ENCODE measurements at places on chromosomes 7 and 10.

DNA sequence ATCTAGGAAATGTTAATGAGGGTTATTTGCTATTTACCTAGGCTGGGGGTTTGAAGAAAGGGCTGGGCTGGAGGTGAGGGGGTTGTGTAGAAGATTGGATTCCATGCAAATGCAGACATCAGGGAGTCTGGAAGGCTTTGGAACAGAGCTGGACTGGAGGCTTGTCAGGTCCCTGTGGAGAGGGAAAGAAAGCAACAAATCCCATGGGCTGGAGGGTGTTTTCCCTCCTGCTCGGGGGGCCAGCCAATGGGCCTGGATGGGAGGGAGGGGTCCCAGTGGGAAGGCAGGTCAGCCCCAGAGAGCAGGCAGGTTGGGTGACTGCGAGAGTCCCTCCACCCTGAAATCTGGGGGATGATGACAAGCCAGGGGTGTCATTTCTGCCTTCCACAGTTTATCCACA, 431.8 kb downstream of the RPS24 start:
- no peak for DNase-seq

GRCh38 chr10:116705498-116705897, 36.9 kb downstream of the HSPA12A start:
- DNase-seq = no peak

DNA sequence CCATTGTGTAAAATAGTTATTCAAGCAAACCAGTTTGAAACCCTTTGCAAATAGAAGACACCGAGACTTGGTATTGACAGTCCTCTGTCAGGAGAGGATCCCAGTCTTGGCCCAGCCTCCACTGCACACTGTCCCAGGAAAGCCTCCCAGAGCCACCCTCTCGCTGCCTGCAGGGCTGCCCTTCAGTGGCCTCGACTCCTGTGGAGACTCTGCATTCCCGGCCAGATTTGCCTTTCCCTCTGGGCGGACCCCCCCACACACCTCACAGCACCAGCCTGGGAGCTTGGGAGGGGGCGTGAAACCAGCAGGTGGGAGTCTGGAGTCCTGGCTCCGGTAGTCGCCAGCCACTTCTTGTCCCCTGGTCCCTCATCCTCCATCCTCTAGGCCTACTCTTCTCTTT, 48.7 kb downstream of the GRK5 start:
- DNase-seq = no peak

GRCh38 chr7:28998105-28998504, 40.0 kb upstream of the TRIL start:
- no peak for DNase-seq

DNA sequence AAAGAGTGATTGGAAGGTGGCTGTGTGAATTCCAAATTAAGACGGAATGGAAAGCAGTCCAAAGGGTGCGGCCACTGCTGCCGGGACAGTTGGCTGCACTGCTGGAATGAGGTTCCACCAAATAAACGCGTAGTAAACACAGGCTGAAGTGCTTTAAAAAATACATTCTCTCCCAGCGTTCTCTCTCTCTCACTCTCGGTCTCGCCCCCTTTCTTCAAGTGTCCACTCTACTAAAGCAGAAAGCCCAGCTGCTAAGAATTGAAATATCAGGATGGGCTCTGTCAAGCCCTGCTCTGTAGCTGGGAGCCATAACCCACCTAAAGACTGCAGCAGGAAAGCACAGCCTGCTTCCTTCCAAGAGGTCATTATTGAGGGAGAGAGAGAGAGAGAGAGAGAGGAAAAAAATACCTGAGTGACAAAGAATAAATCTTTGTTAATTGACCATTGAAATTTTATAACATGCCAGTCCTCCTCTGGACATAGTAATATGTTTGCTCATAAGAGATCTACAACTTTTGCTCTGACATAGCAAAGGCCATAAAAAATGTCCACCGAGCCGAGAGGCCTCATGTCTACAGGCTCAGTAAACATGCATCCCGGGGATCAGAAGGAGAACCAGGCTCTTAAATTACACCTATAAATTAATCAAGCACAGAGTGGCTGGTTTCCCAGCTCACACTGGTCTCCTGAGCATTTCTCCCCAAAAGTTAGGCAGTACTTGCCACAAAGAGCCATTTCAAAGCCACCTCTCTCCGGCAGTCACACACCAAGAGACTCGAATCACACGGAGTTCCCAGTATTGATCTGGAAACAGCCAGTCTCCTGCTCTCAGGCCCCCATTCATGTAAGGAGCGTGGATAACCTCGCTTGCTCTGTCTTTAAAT, 72.8 kb downstream of the FGFR2 start:
- no peak for DNase-seq

DNA sequence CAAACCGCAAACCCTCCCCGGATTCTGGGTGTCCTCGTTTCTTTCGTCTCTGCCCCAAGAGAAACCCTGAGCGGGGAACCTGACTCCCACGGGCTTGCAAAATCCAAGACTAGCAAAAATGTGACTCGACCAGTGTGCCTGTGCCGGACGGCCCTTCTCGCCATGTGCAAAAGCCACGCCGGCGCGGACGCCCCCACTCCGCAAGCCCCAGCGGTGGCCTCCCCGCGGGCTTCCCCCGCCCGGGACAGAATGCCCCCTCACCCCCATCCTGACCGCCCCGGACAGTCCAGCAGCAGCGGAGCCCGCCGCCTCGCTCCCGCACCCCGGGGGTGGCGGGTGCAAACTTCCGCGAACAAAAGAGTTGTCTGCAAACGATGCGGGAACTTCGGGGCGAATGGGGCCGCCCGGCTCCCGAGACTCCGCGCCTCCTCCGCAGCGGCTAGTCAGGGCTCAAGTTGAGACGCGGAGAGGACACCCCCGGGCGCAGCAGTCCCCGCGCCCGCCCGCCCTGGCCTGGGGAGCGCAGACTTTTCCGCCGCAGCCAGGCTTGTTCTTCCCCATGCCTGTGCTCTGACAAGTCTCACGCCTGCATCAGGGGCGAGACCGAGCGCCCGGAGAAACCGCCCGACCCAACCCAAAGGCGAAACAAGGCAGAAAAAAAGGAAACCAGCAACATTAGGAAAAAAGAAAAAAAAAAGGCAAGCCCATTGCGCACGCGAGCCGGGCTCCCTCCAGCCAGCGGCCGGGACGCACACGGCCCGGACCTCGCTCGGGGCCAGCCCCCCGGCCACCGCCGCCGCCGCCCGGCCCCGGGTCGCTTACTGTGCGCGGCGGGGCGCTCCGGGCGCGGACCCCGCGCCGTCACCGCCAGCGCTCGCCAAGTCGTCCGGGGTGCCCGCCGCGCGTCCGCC, 732 bp downstream of the FAM53B start:
- no peak for DNase-seq

DNA sequence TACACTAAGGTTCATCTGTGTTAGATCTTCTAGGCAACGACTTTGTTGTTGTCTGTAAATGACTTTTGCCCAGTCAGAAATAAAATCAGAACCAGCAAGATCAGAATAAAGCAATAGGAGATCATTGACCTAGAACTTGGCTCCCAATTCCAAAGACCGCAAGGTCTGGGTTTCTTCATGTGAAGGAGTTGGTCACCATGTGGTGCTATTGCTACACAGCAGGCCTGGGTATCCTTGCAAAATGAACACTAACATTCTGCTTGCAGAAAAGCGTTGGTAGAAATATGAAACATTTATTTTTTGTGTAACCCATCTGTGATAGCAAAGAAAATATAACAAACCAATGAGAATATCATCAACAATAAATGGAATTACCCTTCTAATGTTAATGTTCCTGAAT, 831.0 kb downstream of the NXPH1 start:
- DNase-seq = no peak

DNA sequence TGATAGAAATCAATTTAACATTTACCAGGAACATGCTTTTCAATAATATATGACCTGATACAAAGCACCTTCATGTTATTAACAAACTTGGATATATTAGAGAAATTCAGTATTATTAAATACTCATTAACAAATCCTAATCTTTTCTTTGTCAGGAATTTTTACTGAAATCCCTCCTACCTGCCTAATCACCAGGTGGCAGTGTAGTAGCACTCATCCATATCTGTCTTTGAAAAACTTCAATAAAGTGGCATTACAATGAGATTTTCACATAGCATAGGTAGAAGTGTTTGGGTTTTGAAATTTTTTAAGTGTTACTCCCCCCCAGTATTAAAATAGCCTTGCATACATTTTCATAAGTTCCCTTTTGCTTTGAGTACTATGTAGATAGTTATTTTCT, 1246.6 kb upstream of the LRRN3 start:
- no peak for DNase-seq

GRCh38 chr7:151597541-151598444, 78.1 kb upstream of the RHEB start:
- DNase-seq = no peak

DNA sequence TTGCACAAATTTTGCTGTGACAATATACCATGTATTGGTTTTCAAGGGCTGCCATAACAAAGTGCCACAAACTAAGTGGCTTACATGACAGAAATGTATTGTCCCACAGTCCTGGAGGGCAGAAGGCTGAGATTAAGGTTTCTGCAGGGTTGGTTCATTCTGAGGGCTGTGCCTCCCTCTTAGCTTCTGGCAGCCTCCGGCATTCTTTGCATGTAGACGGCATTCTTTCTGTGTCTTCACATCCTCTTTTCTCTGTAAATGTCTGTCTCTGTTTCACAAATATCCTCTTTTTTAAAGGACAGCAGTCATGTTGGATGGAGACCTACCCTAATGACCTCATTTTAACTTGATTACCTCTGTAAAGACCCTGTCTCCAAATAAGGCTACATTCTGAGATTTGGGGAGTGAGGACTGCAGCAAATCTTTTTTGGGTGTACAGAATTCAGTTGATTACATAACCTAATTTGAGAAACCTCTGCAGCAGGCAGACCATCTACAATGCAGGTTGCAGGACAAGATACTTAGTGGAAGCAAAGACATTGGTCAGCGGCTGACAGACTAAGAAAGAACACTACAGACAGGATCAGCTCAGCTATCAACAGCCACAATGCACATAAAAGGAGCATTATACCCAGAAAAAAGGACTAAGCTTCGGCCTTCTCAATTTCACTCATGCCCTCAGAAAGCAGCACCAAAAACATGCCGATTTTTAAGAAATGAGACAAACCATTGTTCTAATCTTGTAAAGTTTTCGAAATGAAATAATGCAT, 84.6 kb upstream of the FAM3C start:
- DNase-seq = no peak

- no peak for DNase-seq
Measured at GRCh38 chr7:107728276-107728675, 15.7 kb upstream of the CBLL1 start.

- no peak for DNase-seq
Measured at GRCh38 chr10:78948621-78949030, 120.1 kb upstream of the ZMIZ1 start.

- DNase-seq = no peak
Measured at GRCh38 chr10:7015457-7015856, 395.4 kb downstream of the SFMBT2 start.

DNA sequence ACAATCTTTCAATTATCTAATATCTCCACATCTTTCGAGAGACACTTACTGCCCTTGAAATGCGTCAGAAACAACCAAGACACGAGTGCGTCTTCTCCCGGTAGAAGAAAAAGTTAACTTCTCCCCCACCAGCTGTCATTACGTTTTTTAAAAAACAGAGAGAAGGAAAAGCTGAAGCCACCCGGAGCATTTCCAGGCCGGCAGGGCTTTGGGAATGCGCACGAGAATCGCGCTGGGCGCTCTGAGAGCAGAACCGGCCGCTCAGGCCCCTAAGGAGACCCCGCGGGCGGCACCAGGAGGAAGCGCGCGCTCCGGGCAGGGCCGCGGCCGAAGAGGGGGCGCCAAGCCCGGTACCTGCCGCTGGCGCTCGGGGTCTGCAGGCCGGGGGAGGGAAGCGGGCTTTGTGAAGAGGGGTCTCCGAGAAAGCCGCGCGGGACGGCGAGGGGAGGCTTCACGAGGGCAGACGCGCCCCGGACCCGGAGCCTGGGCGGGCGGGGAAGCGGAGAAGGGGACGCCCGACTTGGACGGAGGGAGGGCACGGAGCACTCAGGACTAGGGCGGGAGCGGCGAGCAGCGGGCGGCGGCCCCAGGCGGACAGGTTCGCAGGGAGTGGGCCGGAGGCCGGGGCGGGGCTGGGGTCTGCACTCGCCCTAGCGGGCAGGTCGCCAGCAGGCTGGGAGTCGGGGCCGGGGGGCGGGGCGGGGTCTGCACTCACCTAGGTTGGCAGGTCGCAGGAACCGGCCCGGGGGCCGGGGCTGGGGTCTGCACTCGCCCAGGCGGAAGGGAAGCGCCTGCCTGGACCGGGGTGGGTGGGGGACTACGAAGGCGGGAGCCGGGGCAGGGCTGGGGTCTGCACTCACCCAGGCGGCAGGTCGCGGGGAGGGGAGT, 932 bp downstream of the ESYT2 start:
- DNase-seq = no peak

- no peak for DNase-seq
Measured at GRCh38 chr10:36499693-36500092, 625.7 kb upstream of the ANKRD30A start.

GRCh38 chr7:3955751-3956696, 655.0 kb downstream of the SDK1 start:
- no peak for DNase-seq

DNA sequence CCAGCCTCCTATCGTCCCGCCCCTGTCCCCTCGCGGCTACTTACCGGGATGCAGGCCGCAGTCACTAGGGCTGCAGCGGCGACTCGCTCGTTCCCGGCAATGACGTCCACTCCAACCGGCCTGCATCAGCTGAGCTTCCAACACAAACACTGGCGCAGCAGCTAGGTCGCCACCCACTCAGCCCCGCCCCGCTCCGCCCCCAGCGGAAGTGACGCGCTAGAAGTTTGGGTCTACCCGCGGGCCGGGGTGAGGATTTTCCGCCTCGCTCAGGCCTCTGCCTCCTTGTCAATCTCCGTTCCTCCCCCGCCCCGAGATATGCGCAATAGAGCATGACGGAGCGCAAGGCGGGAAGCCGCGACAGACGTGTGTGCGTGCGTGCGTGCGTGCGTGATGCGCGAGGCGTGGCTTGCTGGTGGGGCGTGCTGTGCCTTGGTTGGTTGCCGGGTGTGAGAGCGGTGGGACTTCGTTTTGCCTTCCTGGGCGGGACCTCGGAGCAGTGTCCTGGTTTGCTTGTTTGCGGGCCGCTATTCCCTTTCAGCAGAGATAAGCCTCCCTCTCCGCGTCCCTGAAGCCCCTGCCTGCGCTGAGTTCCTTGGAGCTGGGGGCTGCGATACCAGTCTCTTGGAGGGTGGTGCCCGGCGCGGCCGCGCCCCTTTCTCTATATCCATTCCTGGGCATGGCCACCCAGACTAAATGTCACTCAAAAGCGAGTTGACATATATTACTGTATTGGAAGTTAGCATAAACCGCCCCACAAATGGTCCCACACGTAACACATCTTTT, at the start of gene PNPLA8:
TSS of gene PNPLA8 (minus strand) at position 151 of the 783 bp plus-strand sequence. CDS start 10,644 bp downstream, outside the sequence.
- DNase-seq = peak; percentile 99

DNA sequence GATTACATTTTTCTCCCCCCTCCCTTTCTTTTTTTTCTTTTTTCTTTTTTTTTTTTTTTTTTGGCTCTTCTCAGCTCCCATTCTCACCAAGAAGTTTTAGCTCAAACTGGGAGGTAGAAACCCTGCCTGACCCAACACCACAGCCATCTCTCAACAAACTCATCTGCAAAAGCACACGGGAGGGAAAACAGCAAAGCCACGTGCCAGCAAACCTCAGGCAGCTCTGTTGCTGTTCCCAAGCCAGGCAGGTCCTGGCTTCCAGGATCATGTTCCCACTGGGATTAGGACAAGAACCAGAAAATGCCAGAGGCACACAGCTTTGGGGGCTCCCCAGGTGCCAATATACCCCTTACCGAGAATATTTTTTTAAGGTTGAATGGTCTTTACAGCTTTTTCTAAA, 56.7 kb downstream of the ITIH5 start:
- no peak for DNase-seq

Measured in CD4-positive, alpha-beta T cell treated with Interleukin-6 at 100 ng/mL for 8 hours (primary cell).